ENCODE measurements at places on chromosomes 5 and 9.
A peak's percentile ranks its signal among the peaks of the same experiment; 100 is the strongest.

GRCh38 chr9:123395689-123396511, 39.9 kb downstream of the CRB2 start:
- no peak for DNase-seq

- no peak for DNase-seq
These were observed 86.5 kb downstream of the HCN1 start for GRCh38 chr5:45609661-45610060.

- DNase-seq, result no peak
These were observed 43.3 kb downstream of the NCS1 start for GRCh38 chr9:130215341-130216119.

GRCh38 chr9:89817151-89817950, 212.5 kb downstream of the GADD45G start:
- DNase-seq, result no peak

DNA sequence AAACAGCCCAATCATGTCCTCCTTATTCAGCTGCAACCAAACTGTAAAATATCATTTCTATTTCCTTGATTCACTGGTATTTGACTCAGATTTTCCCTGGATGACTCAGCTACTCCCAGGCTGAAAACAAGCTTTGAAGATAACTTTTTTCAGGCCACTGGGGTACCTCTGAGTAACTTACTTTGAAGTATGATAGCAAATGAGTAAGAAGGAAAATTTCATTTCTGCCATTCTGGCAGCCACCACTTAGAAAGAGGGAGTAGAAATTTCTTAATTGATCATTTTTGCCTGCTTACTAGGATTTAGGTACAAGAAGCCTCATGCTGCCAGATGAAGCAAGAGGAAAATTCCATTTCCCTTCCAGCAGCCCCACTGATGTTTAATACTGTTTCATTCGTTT, 247.4 kb downstream of the PRELID2 start:
- DNase-seq, result no peak

GRCh38 chr5:43570450-43571158, 13.7 kb upstream of the PAIP1 start:
- no peak for DNase-seq

- DNase-seq, result no peak
These were observed 117.5 kb upstream of the ZNF462 start for GRCh38 chr9:106745457-106745856.

DNA sequence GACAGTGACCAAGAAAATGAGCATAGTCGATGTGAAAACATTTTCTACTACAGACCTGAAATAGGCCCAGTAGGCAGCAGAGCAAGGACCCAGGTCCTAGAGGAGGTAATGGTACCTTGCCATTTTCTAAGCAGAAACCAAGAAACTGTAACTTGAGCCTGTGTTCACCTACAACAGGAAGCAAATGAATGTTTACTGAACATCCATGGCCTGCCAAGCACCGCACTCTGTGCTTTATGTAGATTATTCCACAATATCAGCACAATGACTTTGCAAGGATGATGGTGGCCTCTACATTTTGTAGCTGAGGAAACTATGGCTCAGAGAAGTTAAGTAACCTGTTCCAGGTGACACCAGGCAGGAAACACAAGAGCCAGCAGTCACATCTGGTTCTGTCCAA, 215.3 kb downstream of the SPOCK1 start:
- no peak for DNase-seq

DNA sequence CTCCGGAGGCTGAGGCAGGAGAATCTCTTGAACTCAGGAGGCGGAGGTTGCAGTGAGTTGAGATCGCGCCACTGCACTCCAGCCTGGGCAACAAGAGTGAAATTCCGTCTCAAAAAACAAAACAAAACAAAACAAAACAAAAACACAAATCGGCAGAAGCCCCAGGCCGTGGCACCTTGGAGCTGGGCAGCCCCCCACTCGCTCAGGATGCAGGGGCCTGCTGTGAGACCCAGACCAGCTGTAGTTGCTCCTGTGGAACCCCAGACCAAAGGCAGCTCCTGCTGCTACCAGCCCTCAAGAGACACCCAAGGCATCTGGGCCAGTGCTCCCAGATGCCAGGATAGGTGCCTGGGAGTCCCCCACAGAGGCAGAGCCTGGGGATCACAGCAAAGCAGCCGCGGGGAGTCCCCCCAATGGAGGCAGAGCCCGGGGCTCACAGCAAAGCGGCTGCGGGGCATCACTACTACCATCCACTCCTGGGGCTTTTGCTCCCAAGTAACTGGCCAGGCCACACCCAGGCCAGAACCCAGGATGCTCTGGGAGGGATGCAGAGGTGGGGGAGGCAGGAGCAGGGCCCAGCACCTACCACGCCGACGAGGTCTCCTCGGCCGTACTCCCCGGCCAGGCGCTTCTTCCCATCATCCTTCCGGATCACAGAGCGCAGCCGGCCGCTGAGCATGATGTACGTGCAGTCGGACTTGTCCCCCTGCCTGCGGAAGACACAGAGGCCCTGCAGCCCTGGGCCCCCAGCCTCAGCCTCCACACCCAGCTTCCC, 37.7 kb upstream of the NSMF start:
- no peak for DNase-seq

DNA sequence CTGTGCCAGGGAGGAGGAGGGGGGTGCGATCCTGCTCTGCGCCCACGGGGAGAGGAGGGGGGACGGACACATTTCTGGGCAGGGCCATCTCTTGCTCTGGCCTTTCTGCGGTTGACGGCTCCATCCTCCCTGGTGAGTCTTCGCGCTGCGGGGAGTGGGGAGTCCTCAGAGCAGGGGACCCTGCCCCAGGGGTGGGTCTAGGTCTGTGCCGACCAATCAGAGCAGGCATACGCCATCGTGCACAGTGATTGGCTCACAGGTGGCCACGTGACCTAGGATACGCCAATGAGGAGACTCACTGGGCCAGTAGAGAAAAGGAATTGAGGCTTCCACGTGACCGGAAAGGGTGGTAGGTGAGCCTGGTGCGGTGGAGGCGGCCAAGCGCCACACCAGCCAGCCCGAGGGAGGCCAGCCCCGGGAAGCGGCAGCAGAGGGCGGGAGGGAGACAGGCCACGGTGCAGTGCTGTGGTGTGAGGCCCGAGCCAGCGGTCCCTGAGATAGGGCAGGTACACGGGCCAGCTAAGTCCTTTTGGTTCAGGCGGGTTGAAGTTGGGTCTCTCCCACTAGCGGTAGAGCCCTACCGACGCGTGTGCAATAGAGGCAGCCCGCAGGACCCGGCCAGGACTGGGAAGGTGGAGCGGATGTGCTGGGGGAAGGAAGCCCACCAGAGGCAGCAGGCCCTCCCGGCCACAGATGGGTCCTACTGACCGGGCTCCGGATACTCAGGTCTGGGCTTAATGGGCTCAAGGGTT, 65.2 kb upstream of the RNF130 start:
- no peak for DNase-seq

GRCh38 chr5:159531554-159532105, 201.3 kb upstream of the IL12B start:
- DNase-seq, result no peak

GRCh38 chr9:91532325-91532724, 108.7 kb upstream of the NFIL3 start:
- DNase-seq, result no peak

DNA sequence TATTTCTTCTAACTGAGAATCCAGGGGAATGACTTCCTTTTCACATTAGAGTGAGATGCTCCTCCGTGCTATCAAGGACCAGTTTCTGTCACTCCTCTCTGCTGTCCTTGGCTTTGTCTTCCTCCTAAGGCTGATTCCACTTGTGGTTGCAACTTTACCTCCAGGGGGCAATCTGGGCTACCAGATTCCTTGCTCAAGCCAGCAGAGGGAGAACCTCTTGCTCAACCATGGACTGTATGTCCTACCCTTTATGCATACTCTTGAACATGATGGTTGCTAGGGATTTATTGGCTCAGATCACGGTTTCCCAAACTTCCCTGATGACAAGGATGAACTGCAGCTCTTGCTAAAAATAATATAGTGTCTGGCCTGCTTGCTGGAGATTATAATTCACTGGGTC, 24.0 kb downstream of the NNT start:
- no peak for DNase-seq

- DNase-seq, result no peak
These were observed 189.1 kb downstream of the ADGRV1 start for GRCh38 chr5:90747693-90748092.

DNA sequence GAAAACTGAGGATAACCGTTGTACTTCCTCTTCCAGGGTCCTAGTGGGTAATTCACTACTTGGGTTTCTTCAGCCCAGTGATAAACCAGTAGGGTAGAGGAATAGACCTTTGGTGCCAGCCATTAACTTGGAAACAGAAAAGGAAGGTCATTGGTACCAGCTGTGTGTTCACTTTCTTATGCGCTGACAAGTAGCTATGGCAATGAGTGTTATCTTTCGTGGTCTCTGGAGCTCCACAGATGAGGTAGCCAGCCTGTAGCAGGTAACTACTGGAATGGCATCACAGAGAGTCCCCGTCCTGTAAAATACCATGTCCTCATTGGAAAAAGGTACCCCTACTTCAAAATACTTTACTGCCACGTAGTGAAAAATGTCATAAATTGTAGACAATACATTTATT, 2.3 kb downstream of the UHRF2 start:
- DNase-seq, result no peak

DNA sequence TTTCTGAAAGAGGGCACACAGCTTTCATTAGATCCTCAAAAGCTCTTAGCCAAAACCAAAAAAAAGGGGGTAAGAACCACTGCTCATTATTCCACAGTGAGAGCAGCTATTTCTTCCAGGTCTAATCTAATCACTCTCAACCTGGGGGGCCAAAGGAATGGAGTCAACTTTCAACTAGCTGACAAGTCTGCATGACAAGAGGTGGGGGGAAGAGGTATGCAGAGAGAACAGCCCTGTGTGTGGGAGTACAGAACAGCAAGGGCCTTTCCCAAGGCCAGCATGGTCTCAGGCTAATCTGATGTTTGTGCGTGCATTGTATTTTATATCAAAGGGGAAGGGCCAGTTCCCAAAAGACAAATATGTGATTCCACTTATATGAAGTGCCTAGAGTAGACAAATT, 36.9 kb upstream of the PIP5K1B start:
- DNase-seq, result no peak

DNA sequence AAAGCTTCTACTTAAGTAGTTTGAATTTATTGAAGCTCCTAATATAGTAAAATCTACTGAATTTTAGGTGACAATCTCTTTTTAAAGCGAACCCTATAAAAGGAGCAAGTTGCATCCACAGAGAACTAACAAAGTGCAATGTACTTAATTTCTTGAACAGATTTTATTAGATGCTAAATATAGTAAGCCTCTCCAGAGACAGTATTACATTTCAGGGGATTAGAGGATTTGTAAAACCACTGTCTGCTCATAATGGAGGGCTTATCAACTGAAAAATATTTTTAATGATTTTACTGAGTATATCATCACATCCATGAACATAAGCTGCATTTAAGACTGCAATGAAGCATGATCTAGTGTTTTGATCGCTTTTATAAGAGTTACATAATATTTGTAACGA, 230.0 kb upstream of the EFNA5 start:
- no peak for DNase-seq

DNA sequence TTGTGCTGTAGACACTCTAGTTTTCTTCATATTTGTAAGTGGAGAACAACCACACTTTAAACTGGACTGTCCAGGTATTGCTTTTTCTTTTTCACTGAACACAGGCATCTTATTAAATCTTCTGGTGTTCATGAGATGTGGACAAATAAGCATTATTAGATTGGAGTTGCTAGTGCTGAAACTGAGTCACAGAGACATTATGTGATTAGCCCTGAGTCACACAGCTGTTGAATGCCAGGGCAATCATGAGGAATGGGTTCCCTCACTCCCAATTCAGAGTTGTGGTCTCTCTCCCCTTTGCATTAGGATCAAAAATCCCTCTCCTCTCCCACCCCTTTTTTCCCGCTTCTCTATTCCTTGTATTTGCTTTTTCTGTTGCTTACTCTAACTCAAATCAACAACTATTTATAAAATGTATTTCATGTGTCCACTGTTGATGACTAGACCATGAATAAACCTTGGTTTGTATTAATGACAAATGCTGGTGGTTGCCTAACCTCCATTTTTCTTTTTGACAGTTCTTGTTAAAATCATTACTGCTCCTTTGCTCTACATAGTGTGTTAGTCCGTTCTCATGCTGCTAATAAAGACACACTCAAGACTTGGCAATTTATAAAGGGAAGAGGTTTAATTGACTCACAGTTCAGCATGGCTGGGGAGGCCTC, 738.2 kb downstream of the BRINP1 start:
- no peak for DNase-seq

GRCh38 chr5:14161825-14162556, 18.8 kb downstream of the TRIO start:
- DNase-seq, result no peak

GRCh38 chr5:4758550-4758949, 381.6 kb upstream of the ADAMTS16 start:
- no peak for DNase-seq

- no peak for DNase-seq
These were observed 382.8 kb upstream of the WWC1 start for GRCh38 chr5:167908606-167909005.

GRCh38 chr9:113151696-113152630, 1.2 kb downstream of the SLC31A2 start:
- DNase-seq, result no peak

GRCh38 chr5:153632748-153633290, 142.3 kb downstream of the GRIA1 start:
- no peak for DNase-seq

GRCh38 chr5:78639791-78640190, 8.8 kb downstream of the LHFPL2 start:
- no peak for DNase-seq

DNA sequence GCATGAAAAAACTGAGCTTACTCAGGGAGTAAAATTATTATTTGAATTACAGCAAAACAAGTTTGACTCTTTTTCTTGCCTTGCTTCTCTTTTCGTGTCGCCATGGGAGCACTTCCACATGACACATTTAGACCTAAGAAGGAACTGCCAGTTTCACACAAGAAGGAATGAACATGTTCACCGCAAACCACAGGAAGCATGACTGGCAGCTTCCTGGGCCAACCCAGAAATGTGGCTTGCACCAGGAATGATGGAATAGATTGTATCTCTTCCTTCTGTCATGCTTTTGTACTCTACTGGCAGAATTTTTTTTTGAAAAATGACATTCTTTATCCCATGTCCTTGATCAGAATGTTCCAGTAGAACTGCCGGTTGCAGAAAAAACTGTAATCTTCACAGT, 32.9 kb upstream of the MAN2A1 start:
- peak; percentile 51 for DNase-seq

GRCh38 chr5:172281346-172281745, 2.2 kb downstream of the UBTD2 start:
- DNase-seq, result no peak

GRCh38 chr9:116868201-116868600, 181.1 kb downstream of the TRIM32 start:
- no peak for DNase-seq

Measured in stimulated activated CD8-positive, alpha-beta memory T cell treated with anti-CD3 and anti-CD28 coated beads, Interleukin-7, amount 100 ng/mL, for 48 hours (primary cell).